HS-5 (cell line): ENCODE measurements at places on chromosomes 4 and X.
A peak's percentile ranks its signal among the peaks of the same experiment; 100 is the strongest.

- DNase-seq: no peak
Measured at GRCh38 chr4:26073886-26074560, 160.0 kb downstream of the SMIM20 start.

GRCh38 chrX:151754047-151754429, 19.5 kb downstream of the CNGA2 start:
- DNase-seq: peak; percentile 43

GRCh38 chr4:22072240-22072639, 123.7 kb upstream of the KCNIP4 start:
- no peak for DNase-seq

- no peak for DNase-seq
Measured at GRCh38 chrX:38379088-38379487, 26.7 kb downstream of the OTC start.

- DNase-seq: no peak
Measured at GRCh38 chr4:66014146-66014765, 344.0 kb upstream of the EPHA5 start.

DNA sequence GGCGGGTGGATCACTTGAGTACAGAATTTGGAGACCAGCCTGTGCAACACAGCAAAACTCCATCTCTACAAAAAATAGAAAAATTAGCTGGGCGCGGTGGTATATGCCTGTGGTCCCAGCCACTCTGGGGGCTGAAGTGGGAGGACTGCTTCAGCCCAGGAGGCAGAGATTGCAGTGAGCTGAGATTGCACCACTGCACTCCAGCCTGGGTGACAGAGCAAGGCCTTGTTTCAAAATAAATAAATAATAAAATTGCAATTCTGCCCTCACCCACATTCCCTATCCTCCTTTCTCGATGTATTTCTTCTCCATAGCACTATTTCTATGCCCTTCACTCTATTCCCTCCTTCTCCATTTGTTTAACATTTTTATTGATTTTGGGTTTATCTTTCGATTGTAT, 8.7 kb upstream of the SLAIN2 start:
- DNase-seq: no peak

- peak; percentile 24 for DNase-seq
Measured at GRCh38 chr4:5812506-5813229, 80.2 kb downstream of the CRMP1 start.

DNA sequence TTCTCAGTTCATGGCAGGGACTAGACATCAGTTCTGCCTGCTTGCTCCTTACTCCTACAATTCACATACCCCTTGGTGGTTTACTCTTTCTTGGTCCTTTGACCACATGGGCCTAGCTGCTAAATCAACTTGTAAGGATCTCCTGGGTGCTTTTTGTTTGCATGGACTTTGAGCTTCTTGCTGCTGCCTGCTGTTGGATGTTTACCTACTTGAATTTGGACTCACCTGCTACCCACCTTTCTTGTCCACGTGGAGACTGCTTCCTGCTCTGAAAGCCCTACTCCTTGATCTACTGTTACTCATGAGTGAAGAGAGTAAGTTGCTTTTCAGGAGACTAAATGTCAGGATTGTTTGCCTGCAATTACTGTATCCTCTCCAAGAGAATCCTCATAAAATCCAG, 15.2 kb upstream of the ARHGAP24 start:
- DNase-seq: no peak

DNA sequence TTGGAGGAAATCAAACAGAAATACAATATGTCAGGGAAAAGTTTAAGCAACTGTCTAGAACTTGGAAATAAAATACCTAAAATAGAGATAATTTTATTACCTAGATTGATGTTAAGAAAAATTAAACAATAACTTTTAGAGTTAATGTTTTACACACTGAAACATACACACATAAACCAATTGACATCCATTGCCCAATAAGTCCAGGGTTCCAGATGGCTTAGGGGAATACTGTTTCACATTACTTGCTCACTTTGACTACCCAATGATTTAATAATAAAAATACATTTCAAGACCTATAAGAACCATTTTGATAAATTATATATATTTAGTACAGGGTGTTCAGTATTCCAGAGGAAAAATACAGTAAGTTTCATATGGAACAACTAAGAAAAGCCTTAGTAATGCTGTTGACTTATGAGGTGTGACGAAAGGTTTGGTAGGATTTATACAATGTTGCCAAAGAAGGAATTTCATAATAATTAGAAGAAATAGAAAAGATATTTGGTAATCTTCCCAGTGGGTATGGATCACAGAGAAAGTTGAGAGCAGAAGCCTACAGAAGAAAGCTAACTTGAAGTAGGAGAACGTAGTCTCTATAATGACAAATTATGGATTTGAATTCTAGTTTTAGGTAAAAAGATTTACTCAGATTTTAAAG, 23.0 kb upstream of the UGT2B4 start:
- DNase-seq: no peak

DNA sequence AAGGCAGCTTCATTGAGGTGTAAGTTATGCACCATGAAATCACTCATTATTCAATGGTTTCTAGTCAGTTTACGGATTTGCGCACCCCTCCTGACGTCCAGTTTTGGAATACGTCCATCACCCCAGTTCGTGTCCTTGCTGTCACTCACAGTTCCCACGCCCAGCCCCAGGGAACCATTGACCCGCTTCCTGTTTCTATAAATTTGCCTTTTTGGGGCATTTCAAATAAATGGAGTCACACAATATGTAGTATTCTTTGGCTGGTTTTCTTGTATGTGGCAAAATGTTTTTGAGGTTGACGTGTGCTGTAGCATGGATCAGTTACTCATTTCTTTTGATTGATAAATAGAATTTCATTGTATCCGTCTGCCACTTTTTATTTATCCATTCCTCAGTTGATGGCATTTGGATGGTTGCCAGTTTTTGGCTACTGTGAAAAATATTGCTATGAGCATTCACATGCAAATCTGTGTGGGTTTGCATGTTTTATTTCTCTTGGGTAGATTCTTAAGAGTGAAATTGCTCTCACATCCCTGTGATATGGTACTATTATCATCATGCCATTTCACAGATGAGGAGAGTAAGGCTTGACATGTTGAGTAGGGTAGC, 18.4 kb upstream of the SORCS2 start:
- no peak for DNase-seq

DNA sequence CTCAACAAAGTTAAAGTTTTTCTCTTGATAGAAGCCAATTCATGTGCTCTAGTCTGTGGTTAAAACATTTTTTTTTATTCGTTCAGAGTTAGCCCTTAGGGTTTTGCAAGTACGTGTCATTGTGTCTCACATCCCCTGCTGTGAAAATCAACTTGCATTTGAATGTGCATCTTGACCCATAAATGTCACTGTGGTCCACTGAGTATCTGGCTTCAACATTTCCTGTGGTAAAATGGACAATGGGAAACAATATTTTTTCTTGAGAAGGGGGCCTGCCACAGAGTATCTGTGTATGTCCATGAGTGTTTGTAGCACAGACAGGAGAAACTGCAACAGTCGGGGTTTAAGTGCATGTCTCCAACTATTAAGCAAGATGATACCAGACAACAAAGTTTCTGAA, 554.8 kb upstream of the TENM3 start:
- DNase-seq: peak; percentile 31

- DNase-seq: no peak
Measured at GRCh38 chr4:65861993-65862392, 191.7 kb upstream of the EPHA5 start.

- no peak for DNase-seq
Measured at GRCh38 chrX:72038016-72038415, 93.7 kb downstream of the RTL5 start.

DNA sequence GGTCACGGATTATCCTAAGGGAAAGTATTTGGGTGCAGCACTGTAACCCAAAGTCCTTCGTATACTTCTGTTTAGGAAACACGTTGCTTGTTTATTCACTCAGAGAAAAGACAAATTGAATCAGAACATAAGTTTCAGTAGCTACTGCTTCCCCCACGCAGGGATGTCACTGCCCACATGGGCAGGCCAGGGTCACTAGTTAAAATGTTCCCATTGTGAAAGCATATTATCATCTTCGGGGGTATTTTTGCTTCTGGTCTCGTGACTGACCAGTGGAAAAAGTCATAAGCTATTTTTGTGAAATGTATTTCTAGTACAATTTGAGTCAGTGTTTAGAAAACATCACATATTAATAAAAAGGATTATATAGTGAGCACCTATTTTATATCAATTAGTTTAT, 377.8 kb downstream of the PCDH7 start:
- DNase-seq: no peak

DNA sequence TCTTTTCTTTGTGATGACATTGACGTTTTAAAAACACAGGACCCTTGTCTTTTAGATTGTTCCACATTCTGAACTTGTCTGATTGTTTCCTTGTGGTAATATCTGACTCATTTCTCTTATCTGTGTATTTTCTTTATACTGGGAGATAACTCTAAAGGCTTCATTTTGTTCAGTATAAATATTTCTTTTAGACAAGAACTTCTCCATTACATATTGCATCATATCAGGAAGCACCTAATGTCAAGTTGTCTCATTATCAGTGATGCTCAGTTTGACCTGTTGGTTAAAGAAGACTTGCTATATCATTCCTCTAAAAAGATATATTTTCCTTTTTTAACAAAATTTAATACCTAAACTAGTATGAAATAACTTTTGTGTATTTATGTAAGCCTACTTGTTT, 152.3 kb upstream of the BMP3 start:
- DNase-seq: no peak

DNA sequence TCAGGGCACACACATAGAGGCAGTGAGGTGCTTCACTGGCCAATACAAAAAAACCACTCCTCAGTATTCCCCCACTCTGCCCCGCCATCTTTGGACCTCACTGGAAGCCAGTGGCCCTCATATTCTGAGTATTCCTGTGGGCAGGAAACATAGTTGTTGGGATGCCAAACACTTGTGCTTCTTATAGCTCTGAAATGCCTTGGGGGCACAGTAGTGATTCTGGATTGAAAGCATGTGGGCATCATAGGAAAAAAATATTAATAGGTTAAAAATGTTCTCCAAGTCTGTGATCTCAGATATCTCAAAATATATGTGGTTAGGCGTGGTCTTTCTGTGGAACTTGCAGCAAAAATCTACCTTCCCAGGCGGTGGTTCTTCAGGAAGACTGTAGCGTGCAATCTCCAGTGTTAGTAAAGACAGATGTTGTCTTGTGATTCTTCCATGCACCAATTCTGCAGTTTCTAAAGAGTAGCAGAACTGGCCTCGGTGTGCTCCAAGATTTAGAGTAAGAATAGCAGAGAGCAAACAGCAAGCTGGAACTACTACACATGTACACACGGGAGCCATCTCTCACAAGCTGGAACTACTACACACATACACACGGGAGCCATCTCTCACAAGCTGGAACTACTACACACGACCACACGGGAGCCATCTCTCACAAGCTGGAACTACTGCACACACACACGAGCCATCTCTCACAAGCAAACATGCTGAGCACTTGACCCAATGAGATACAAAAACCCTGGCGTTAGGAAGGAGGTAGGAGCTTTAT, 8.0 kb upstream of the TENM3 start:
- no peak for DNase-seq

DNA sequence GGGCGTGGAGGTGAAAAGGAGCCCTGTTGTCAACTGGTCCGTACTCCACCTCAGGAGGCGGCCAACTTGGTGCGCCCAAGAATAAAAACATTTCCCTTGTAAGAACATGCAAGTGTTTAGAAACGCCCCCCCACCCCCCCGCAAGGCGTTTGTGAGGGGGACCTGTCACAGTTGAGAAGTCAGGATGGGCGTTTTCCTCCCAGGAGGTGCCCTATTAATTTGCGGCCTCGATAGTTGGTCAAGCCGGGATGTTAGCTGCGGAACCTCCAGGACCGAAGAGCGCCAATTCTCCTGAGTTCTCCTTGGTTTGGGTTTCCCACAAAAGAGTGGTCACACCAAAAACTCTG, 651 bp upstream of the SAP30 start:
- no peak for DNase-seq

DNA sequence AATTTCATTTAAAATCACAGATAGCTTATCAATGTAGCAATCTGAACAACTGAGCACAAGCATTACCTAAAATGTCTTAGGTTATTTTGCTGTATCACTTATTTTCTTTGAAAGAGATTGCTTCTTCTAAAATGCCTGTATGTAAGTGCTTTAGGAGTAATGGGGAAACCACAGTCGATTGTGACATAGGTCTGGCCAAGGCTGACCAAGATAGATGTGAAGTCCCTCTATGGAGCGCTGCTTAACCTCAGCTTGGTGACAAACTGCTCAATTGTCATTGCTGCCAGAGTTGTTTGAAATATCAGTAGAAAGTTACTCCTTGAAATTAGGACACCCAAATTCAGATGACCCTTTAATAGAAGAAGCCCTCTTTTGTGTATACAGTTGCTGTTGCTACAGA, 401.9 kb upstream of the NDST4 start:
- no peak for DNase-seq

- no peak for DNase-seq
Measured at GRCh38 chr4:158159718-158160094, 13.1 kb downstream of the GASK1B start.

- peak; percentile 20 for DNase-seq
Measured at GRCh38 chrX:44432641-44433040, 89.2 kb upstream of the EFHC2 start.

GRCh38 chr4:89640620-89641366, 196.2 kb downstream of the SNCA start:
- DNase-seq: no peak

DNA sequence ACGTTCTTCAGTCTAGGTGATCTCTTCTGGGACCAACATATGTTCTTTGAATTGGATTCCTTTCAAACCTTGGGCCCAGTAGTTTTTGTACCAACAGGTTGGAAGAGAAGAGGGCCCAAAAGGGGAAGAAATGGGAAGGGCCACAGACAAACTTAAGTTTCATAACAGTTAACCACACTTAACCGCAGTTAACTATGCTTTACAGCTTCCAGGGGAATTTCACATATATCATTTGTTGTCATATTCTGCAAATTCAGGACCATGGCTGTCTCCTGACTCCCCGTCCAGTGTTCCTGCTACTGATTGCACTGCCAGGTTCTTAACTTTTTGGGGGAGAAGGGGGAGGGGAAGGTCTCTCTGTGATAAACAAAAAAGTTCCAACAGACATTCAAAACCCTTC, 34.6 kb downstream of the RTL5 start:
- no peak for DNase-seq

DNA sequence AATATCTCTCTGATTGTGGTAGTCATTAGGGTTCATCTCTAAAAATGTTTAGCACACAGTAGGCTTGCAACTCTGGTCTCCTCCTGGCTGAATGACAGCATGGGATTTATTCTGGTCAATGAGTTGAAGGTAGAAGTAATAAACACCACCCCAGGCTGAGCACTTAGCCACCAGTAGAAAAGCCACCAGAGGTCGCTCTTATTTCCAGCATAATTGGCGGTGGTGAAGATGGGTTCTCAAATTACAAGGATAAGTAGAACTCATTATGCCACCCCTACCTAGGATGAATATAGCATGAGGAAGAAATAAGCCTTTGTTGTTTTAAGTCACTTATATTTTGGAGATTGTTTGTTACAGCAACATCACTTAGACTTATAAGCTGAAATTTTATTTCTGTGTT, 302.7 kb downstream of the GPM6A start:
- no peak for DNase-seq

GRCh38 chr4:8652181-8653078, 59.9 kb downstream of the CPZ start:
- DNase-seq: no peak
